ENCODE measurements at places on chromosomes 12 and 14.

DNA sequence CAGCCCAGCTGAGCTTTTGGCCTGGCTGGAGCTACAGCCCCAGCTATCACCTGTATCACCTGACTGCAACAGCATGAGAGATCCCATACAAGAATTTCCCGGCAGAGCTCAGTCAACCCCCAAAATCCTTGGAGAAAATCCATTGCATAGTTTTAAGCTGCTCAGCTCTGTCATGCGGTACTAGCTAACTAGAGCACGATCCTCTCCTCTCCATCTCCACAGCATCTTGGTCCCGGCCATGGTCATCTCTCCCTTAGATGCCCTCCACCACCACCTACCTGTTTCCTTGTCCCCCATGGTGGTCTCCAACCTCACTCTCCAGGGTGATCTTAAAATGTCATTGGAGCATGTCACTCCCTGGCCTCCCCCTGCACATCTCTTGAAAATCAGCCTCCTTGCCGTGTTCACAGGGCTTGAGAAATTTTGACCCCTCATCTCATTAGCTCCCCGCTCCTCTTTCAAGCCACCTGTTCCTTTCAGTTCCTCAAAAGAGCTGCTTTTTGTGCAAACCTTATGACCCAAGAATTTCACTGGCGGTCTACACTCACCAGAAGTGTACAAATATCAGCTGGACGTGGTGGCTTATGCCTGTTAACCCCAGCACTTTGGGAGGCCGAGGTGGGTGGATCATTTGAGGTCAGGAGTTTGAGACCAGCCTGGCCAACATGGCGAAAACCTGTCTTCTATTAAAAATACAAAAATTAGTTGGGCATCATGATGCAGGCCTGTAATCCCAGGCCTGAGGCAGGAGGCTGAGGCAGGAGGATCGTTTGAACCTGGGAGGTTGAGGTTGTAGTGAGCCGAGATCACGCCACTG lies 8.1 kb upstream of the CLMN start:
- no peak overlapping the region for H3K27ac ChIP-seq
- H3K4me1 ChIP-seq = no peaks in the 10 kb centered on the region
- peaks cover 7% of the 10 kb centered on the region for H3K27me3 ChIP-seq

GRCh38 chr12:78392918-78393317 lies 471.7 kb upstream of the SYT1 start:
- H3K27me3 ChIP-seq = no peaks in the 10 kb centered on the region
- no peak for DNase-seq
- H3K4me1 ChIP-seq = no peaks in the 10 kb centered on the region
- H3K36me3 ChIP-seq = no peaks in the 10 kb centered on the region
- no peak overlapping the region for H3K4me3 ChIP-seq

- H3K27ac ChIP-seq = peak overlapping the region; percentile 74
- peaks cover 57% of the 10 kb centered on the region for H3K36me3 ChIP-seq
- H3K4me1 ChIP-seq = peaks cover 74% of the 10 kb centered on the region
- no peak for DNase-seq
Measured at GRCh38 chr12:55972456-55972855, 1.4 kb upstream of the RAB5B start.

DNA sequence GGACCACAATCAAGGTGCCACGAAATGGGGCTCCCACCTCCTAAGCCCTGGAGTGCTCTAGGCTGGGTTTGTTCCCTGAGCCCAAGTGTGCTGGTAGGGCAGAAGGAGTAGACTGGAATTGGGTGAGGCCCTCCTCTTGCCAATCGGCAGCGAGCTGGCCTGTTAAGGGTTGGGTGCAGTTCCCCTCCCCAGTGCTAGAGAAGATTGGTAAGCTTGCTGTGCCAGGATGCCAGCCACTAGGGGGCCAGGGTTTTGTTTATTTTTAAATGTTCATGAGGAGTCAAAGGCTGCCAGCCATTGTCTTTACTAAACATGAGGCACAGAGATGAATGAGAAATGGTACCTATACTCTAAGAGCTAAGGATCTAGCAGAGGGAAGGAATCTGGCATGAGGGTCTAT lies 79.7 kb downstream of the SPTB start:
- H3K36me3 ChIP-seq = no peaks in the 10 kb centered on the region
- H3K27ac ChIP-seq = no peak overlapping the region
- H3K27me3 ChIP-seq = peaks cover 22% of the 10 kb centered on the region
- DNase-seq = peak; percentile 10
- no peaks in the 10 kb centered on the region for H3K4me1 ChIP-seq

DNA sequence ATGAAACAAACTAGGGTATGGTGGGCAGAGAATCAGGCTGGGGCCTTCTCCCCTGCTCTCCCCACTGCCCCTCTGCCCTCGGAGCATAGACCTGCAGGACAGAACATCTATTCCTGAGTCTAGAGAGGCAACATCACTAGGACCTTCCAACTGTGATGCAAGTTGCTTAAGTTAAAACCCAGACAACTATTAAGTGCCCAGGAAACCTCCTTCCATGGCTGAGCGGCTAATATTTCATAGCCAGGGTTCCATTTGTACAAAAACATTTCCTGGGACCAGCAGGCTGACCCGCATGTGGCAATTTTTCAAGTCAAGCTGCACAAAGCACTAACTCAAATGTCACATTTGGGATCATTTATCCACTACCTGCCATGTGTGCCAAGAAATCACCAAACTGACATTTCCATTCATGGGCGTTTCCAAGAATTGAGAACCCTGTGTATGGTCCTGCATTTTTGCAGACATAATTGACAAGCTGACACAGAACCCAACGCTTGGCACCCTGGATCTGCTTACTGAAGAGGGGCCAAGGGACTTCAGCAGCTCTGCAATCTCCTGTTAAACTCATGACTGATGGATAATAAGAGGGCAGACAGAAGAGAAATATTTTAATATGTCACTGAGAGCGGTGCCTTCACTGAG lies 32.7 kb downstream of the NT5DC3 start:
- H3K27me3 ChIP-seq = peaks cover 27% of the 10 kb centered on the region
- H3K36me3 ChIP-seq = no peaks in the 10 kb centered on the region
- no peak overlapping the region for H3K4me3 ChIP-seq
- no peak overlapping the region for H3K27ac ChIP-seq
- no peaks in the 10 kb centered on the region for H3K4me1 ChIP-seq

- no peak for DNase-seq
- no peaks in the 10 kb centered on the region for H3K36me3 ChIP-seq
- no peak overlapping the region for H3K27ac ChIP-seq
- H3K4me3 ChIP-seq = no peak overlapping the region
Measured at GRCh38 chr12:3965046-3965445, 91.8 kb upstream of the PARP11 start.

DNA sequence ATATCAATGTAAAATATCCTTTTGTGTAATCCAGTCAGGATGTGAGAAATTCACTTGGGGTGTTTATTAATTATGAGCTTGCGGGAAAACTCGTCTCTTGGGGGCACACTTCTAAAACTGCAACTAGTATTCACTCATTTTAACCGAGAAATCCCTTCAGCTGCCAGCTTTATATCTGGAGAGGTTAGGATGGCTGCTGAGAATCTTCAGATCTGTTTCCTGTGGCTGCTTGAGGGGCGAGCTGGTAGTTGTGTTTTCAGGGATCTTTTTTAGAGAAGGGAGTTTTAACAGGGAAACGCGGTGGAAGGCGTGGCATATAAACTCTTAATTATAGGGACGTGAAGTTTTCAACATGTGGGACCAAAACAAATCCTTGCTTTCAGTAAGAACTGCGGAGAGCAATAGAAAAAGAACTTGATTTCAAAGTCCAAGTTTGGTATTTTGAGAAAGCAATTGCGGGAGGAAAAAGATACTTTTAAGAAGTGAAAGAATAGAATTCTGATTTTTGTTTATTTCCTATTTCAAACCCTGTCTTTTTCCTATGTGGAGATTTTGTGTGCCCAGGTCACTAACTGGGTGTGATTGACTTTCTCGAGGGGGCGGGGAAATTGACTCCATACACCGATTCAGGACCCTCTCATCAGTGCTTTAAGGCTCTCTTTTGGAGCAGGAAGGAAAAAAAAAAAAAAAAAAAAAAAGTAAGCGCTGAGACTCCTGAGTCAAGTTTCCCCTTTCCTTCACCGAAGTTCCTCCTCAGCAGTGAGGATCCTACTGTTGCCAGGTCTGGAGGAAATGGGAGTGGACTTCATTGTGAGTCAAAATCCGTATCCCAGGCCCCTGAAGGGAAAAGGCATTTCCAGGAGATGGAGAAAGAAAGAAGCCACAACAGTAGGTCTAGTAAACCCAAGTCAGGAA lies 1.1 kb downstream of the PPFIBP1 start:
- DNase-seq = no peak
- no peaks in the 10 kb centered on the region for H3K27me3 ChIP-seq
- H3K27ac ChIP-seq = no peak overlapping the region
- peaks cover 19% of the 10 kb centered on the region for H3K4me1 ChIP-seq
- no peak overlapping the region for H3K4me3 ChIP-seq

- H3K4me1 ChIP-seq = no peaks in the 10 kb centered on the region
- no peaks in the 10 kb centered on the region for H3K36me3 ChIP-seq
- H3K27me3 ChIP-seq = peaks cover 31% of the 10 kb centered on the region
Measured at GRCh38 chr12:112852810-112853209, 54.0 kb upstream of the OAS1 start.

Data from DND-41 (cell line).